ENCODE measurements at places on chromosomes 11 and 22.

GRCh38 chr11:77001613-77002012 is 32.6 kb upstream of the B3GNT6 start:
- DNase-seq: no peak

DNA sequence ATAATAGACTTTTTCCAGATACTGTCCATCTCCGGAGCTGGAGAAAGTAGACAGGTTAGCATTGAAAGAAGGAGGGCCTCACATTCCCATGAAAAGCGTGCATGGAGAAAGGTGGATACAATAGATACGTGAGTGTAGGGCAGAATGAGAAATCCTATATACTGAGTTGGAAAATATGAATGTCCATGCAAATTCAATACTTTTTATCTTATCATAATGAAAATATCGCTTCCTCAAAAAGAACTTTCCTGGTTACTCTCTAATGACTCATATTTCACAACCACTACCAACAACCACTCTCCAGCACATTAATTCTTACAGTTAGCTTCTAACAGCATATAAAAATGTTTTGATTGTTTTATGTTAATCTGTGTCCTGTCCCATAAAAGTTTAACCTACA is 22.0 kb upstream of the MS4A6A start:
- DNase-seq: no peak

DNA sequence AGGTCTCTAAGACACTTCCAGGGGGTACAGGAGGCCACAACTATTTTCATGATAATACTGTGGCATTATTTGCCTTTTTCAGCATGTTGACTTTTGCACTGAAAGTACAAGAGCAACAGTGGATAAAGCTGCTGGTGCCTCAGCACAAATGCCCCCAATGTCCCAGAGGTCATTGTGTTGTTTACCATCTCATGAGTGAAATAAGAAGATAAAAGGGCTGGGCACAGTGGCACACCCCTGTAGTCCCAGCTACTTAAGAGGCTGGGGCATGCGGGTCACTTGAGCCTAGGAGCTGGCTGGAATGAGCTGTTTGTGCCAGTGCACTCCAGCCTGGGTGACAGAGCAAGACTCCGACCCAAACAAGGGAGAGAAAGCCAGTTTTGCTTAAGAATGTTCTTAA is 72.6 kb upstream of the RAB1B start:
- no peak for DNase-seq

GRCh38 chr11:11620921-11621572 is 758 bp downstream of the GALNT18 start:
- DNase-seq: no peak

GRCh38 chr11:117921456-117921855 is 7.7 kb downstream of the TMPRSS13 start:
- DNase-seq: no peak

DNA sequence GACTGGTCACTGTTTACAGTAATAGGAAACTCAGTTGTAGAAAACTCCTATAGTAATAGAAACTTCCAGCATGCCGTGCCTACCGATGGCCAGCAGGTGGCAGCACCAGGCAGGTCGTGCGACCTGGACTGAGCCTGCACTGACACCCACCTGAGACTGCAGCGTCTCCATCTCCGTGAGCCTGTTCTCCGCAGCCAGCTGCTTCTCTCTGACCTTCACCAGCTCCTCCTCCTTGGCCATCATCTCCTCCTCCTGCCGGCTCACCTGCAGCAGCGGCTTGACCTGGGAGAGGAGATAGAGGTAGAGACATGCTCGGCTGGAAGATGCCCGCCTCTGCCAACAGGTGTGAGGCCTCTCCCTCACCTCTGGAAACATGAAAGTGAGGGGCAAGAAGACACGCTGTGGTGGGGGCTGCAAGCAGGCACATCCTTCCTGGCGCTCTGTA is 48.5 kb downstream of the APOL1 start:
- DNase-seq: peak; percentile 83

DNA sequence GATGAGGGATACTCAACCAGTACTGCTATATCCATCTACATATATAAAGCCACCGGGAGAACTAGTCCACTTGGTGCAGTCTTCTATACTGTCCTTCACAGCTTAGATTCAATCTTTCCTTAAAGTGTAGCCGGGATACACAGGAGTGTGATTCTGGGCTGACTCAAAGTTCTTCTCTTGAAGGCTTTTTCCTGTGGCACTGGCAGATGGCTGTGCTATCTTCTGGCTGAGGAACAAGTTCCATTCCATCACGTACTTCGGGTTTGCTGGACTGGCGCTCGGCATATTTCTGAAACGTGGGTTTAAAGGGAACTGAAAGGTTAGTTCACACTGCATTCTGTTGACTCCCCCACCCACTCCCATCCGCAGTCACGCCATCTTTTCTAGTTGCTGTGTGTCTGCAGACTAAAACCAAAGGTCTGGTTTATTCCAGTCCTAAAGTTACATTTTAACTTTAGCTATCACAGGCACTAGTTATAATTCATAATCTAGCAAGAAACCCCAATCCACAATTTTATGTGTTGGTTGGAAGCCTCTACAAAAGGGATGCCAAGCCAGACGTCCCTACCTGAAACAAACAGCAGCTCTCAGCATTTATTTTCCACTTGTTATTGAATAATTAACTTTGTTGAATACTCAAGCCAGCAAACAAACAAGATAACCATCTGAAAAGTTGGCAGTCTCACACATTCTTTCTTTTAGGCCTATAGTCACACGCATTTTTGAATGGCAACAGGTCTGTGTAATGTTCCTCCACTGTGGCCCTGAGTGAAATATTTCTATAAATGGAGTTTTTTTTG is 7.5 kb upstream of the C11orf65 start:
- no peak for DNase-seq

DNA sequence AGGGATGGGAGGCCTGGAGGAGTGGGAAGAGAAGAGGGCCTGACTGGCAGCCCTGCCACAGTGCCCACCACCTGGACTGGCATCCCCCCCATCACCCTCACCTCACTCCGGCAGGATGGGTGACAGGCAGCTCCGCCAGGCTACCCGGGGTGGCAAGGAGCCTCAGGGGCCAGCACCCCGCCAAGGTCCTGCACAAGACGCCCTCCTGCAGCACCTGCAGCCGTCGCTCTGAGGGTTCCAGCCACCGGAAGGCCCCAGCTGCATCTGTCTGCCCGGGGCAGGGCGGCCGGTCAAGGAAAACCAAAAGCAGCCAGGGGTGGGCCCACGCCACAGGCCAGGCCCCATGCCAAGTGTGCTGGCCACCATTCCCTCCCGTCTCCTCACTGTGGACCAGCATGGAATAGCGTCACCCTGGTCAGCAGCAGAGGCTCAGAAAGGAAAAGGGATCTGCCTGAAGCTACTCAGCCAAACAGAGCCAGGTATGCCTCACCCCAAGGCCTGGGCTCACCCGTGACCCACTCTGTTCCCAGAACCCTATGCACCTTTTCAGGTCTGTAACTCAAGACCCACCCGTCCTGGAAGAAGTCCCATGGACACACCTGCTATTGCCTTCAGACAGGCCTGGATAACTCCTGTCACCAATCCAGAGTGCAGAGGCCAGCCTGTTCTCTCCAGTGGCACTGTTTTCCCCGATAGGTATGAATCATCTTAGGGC is 7.0 kb downstream of the RHBDD3 start:
- no peak for DNase-seq

GRCh38 chr22:36123673-36124630 is 36.6 kb downstream of the APOL3 start:
- peak; percentile 61 for DNase-seq

DNA sequence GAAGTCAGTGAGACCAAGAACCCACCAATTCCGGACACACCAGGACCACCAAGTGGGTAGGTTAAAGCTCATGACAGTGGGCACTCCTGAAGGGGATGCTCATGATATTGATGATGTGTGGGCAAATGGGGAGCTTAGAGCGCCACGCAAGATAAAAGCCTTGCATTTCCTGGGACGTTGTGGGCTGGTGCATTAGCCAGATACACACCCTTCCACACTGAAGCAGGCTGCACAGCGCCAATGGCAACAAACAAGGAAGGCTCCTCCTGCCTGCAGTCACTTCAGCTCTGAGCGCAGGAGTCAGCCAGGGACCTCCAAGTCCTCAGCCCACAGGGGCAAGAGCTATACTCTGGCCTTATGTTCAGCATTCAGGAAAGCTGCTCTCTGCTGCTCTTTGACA is 20.6 kb downstream of the TMEM218 start:
- DNase-seq: no peak

- DNase-seq: no peak
These were observed 13.9 kb downstream of the SCGB1A1 start for GRCh38 chr11:62432695-62433094.

DNA sequence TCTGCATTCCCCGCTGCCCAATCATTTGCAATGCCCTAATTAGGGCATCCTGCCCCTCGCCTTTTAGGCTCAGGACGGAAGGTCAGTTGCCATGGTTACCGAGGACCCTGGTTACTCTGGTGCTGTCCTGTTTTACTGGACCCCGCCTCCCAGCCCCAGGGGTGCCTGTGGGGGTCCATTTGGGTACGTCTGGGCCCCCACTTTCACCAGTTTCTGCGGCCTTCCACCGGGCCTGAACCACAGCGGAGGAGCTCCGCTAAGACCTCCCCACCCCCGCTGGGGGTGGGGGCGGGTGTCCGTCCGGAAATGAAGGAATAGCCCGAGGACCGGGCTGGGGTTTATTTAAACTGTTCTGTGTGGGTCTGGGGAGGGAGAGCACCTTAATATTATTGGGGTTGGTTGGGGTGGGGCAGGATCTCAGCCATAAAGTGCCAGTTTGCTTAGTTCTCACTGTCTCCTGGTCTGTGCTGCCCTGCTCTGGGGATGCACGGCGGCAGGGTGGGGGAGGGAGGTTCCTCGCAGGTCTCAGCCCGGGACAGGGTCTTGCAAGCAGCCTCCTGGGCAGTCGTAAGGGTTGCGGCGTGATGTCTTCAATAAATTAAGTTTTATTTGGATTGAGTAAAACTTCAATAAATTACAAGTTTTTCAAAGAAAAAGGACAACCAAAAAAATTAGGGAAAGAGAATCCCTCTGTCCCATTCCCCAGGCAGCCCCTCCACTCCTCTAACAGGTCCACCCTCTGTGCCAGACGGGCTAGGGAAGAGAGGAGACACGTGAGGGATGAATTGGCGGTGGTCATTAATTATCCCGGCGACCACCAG is 5.3 kb downstream of the PHOX2A start:
- DNase-seq: no peak

- no peak for DNase-seq
These were observed 13.7 kb downstream of the TRMU start for GRCh38 chr22:46349238-46349637.

GRCh38 chr11:70135625-70136059 is 57.5 kb downstream of the ANO1 start:
- DNase-seq: no peak

- no peak for DNase-seq
These were observed 108.8 kb downstream of the GRIA4 start for GRCh38 chr11:105718641-105719040.

DNA sequence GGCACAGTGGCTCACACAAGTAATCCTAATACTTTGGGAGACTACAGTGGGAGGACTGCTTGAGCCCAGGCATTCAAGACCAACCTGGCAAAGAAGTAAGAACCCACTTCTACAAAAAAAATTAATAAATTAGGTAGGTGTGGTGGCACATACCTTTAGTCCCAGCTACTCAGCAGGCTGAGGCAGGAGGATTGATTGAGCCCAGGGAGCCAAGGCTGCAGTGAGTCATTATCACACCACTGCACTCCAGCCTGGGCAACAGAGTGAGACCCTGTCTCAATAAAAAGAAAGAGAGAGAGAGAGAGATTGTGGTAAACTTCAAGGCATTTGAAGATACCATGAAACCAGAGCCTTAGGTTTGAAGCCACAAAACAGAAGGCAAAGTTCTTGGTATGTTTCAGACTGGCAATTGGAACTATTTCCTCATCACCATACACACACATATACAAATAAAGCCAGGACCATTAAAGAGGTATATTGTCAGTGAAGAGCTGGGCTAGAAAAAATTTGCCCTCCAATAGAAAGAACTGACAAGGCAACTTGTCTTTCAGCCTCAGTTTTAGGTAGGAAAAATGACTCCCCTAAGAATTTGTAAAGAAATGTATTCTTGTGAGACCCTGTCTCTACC is 24.6 kb upstream of the B3GNT6 start:
- DNase-seq: no peak

DNA sequence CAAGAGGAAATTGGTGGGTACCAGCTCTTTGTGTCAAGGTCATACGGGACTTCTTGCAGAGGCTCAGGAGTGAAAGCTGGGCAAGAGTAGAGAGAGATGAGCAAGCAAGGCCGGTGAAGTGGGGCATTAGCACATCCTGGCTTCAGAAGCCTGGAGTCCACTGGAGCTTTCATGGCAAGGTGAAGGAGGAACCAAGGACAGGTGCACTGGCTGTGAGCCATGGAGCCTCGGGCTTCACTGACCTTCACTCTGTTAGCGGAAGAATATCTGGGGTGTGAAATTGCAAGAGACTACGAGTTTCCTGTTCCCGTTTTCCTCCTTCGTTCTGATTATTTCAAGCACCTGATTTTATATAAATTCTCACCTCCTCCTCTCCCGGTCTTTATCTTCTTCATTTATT is 25.9 kb upstream of the ST14 start:
- no peak for DNase-seq

GRCh38 chr11:92855607-92856405 is 113.6 kb upstream of the MTNR1B start:
- no peak for DNase-seq

DNA sequence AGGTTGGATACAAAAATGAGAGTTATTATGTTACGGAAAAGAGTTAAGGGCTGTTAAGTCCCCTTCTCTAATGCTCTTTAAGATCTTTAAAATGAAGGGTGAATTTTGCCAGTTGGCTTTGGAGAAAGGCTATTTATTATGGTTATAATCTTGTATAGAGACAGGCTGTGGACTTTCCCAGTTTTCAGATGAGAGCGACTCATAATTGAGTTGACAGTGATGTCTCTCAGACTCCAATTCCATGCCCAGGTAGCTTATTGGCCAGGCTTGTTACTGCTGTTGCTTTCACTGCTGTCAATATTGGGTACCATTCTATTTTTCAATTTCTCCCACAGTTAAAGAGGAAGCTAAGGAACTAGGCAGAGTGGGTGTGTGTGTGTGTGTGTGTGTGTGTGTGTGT is 13.1 kb downstream of the ENDOD1 start:
- no peak for DNase-seq

DNA sequence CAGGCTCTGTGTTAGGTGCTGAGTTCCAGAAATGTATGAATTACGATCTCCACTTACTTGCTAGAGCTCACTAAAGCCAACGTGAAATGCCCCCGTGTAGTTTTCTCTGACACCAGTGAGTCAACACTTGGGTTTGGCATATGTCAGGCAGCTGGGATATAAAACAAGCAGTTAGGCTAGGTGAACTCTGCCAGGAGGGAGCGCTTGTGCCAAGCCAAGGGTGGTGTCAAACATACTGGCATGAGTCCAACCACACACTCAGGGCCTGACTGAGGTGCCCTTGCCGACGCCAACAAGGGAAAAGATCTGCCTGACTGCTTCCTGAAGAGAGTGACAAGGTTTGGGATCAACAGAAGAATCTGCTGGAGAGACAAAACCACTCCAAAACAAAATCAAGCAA is 167.8 kb upstream of the NARS2 start:
- DNase-seq: no peak

GRCh38 chr11:111765320-111765983 is 737 bp downstream of the PPP2R1B start:
- DNase-seq: no peak

DNA sequence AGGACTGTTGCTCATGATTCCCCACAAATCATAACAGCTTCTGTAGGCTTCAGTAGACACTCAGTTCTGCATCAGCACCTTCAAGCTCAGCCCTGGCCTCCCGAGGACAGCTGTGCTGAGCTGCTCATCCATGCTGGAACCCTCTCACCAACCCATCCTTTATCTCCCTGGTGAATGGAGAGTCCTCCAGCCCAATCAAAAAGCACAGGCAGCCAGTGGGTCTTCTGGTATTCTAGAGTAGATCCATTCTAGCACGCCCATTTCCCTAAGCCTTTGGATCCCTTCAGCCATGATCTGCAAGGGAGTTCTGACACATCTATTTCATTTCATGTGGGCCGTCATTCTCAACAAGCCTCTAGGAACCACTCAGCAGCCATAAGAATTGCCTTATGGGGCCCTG is 44.6 kb upstream of the SPATA19 start:
- no peak for DNase-seq
